ENCODE measurements at places on chromosomes 13 and 19.

DNA sequence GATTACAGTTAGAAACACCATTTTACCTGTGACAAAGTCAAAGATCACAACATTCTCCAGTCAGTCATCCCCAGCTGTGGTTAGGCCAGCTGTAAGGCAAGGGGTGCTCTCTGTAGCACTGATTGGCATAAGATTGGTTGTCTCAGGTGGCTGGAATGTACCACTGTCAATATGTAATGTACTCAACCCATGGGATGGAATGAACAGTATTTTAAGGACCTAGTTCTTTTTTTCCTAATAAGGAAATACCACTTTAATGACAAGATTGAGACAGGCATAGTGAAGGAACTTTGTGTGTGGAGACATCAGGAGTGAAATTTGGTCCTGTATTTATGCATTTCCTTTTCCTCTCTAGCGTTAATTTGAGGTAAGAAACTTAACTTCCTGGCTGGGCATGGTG is 310.7 kb downstream of the ITGBL1 start:
- no peak for DNase-seq

DNA sequence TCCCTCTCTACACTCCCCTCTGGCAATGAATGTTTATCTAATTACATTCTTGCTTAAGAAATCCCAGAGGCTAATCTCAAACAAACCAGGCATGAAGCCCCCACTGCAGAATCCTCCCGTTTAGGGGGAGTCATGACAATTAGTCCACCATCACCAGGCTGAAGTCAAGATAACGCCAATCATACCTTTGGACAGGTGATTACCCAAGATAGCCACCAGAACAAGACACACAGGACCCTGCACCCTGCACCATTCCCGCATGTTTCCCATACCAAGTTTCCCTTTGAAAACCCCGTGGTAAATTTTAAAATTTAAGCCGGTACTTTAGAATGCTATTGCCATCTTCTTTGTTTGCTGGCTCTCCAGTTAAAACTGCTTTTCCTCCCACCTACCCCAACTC is 64.8 kb upstream of the XPO4 start:
- no peak for DNase-seq

- no peak for DNase-seq
Observed at GRCh38 chr19:279231-279630, 12.0 kb downstream of the PLPP2 start.

GRCh38 chr13:43293986-43294385 is 270.6 kb downstream of the DNAJC15 start:
- no peak for DNase-seq
